Activated naive CD4-positive, alpha-beta T cell (primary cell): ENCODE measurements at places on chromosomes 2 and 18.

- no peak for DNase-seq
Observed at GRCh38 chr2:238254095-238254723, 14.4 kb upstream of the HES6 start.

- DNase-seq, result no peak
Observed at GRCh38 chr2:24855726-24856125, 62.5 kb downstream of the CENPO start.

GRCh38 chr2:37987098-37987775, 62.1 kb downstream of the RMDN2 start:
- no peak for DNase-seq

DNA sequence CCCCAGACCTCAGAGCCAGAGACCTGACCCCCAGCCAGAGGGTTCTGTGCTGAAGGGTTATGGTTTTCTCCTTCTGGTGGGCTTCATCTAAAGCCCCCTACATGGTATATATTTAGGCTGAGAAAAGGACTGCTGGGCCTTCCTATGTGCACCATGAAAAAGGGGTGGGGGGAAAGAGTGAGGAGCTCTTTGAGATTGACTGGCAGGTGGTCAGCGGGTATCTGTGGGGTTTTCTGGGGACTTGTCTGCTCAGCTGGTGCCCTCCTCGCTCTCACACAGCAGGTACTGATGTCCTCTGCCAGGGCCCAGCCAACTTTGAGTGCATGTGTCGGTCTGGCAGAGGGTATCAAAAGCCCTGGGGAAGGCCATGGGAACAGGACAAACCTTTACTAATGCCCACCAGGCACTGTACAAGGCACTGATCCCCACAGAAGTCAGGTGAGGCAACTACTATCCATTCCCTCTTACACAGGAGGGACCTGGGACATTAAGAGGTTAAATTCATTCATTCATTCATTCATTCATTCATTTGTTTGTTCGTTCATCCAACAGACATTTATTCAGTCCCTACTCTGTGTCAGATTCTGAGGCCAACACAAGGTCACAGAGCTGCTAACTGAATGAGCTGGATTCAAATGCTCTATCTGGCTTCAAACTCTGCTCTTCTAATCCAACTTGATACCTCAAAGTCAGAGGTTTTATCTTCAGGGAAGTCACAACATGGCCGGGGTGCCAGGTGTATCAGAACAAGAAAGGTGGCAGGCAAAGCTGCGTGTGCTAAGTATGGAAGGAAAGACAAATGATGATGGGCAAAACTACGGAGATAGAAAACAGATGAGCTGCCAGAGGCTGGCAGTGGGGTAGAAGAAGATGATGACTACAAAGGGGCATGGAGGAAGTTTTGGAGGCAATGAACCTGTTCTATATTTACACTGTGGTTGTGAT, 44.6 kb downstream of the REEP1 start:
- no peak for DNase-seq

DNA sequence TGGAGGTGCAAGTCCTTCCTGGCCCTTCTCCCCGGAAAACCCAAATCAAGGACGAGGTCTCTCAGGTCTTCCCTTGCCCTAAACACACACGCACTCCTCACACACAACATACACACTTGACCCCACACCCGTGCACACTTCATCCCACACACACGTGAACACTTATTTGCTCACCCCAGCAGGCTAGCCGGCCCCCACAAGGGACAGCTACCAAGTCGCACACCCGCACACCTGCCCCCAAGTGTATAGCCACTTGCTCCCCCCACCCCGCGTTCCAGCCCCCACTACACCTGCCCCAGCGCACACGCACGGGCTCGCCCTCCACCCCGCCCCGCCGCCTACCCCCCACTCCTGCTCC, 359 bp downstream of the TGFBRAP1 start:
- no peak for DNase-seq

GRCh38 chr18:32386471-32386870, 84.2 kb downstream of the GAREM1 start:
- DNase-seq, result no peak

DNA sequence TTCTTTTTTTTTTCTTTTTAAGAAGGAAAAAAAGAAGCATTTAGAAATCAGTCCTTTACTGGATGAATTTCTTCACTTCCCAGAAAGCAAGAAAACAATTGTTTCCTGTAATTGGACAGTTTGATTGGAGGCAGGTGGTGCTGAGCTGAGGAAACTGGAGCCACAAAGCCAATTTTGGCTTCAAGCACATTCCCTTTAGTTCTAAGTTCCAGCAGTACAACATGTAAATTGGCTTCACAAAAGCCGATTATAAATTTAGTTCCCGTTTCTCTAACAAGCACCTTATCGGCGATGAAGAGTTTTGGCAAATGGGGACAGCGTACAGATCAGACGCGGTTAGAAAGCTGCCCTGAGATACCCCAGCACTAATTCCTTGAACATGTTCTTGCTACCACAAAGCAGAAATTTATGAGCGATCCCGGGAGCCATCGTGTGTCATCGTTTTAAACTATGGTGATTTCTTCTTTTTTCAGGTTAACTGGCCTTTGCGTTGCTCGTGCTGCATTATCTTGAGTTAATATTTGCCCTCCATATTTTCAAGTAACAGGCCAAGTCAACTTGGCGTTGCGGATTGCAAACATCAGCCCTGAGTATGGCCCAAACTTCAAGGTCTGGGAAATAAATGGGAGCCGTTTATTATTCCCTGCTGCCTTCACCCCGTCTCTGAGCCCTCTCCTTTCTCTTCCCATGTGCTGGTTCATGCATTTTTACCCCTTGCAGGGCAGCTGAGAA, 190.4 kb upstream of the ID2 start:
- no peak for DNase-seq

GRCh38 chr18:58091099-58091611, 47.1 kb downstream of the NEDD4L start:
- no peak for DNase-seq
